Uterus (tissue), 4 donors: ENCODE measurements at places on chromosomes 2 and 18. TPM values are rescaled to one million over a fixed set of nuclear protein-coding genes. Genes with fewer than 3 reads are reported as not detected.
A peak's percentile ranks its signal among the peaks of the same experiment; 100 is the strongest.

GRCh38 chr2:171966235-171966634 lies 33.5 kb upstream of the METAP1D start:
- H3K4me3 ChIP-seq = no peak overlapping the region
- H3K27ac ChIP-seq = no peak overlapping the region
- no peaks in the 10 kb centered on the region for H3K4me1 ChIP-seq
- no peaks in the 10 kb centered on the region for H3K36me3 ChIP-seq
- H3K27me3 ChIP-seq = no peaks in the 10 kb centered on the region

DNA sequence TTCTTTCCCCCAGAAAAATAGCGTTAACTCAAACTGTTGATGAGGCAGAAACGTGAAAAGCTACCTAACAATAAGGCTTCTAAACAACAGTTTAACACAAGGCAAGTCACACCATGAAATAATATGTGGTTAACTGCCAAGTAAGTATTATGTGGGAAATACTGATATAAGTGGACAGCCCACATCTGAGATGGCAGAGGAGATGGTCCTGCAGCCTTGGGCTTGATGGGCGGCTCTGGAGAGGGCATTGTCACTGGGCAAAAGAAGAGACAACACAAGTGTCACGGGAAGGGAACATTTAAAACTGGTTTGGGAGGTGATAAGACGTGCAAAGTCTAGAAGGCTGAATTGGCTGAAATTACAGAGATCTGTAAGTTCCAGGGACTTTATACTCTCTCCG lies 147.2 kb downstream of the PKP4 start:
- no peak overlapping the region for H3K27ac ChIP-seq
- no peaks in the 10 kb centered on the region for H3K36me3 ChIP-seq
- no peak overlapping the region for H3K4me3 ChIP-seq

DNA sequence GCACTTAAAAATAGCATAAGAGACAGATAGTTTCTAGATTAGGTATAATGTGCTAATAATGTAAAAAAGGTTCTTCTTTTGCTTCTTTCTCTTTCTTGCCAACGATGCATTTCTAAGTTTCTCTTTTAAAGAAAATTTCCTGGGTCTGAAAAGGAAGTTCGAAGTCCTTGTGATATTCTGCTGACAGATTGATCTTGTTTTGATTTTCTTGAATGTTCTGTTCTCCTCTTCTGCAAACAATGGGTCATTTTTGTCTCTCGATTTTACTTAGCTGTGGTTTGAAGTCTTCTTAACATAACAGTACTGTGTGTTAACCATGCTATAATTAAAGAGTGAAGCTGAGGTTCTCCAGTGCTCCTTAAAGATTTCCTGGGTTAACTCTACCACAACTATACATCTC lies 61.1 kb upstream of the ACYP2 start:
- DNase-seq = no peak
- H3K27ac ChIP-seq = no peak overlapping the region
- H3K4me1 ChIP-seq = no peaks in the 10 kb centered on the region
- H3K4me3 ChIP-seq = no peak overlapping the region
- H3K27me3 ChIP-seq = no peaks in the 10 kb centered on the region

DNA sequence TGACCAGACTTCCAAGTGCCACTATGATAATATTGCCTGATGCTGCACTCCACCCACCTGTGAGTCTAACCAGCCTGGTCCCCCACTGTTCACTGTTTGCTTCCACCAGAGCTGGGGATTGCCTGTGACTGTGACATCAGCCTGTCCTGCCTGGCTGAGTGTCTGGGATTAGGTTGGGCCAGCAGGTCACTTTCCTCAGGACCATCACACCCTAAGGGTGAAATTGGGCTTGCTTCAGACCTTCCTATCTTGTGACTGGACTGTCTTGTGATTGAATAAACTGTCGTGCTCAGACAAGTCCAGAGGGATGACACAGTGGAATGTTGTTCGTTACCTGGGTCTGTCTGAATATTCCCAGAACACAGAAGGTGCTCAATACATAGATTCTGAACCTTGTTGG lies 87.4 kb upstream of the HK2 start:
- H3K4me1 ChIP-seq = no peaks in the 10 kb centered on the region
- no peaks in the 10 kb centered on the region for H3K27me3 ChIP-seq
- no peaks in the 10 kb centered on the region for H3K36me3 ChIP-seq

Gene STON1
- total RNA-seq = 55.6 TPM

GRCh38 chr2:144331674-144332355 lies 188.1 kb downstream of the ZEB2 start:
- no peaks in the 10 kb centered on the region for H3K36me3 ChIP-seq
- H3K27me3 ChIP-seq = no peaks in the 10 kb centered on the region
- peak; percentile 54 for DNase-seq
- H3K4me1 ChIP-seq = no peaks in the 10 kb centered on the region

DNA sequence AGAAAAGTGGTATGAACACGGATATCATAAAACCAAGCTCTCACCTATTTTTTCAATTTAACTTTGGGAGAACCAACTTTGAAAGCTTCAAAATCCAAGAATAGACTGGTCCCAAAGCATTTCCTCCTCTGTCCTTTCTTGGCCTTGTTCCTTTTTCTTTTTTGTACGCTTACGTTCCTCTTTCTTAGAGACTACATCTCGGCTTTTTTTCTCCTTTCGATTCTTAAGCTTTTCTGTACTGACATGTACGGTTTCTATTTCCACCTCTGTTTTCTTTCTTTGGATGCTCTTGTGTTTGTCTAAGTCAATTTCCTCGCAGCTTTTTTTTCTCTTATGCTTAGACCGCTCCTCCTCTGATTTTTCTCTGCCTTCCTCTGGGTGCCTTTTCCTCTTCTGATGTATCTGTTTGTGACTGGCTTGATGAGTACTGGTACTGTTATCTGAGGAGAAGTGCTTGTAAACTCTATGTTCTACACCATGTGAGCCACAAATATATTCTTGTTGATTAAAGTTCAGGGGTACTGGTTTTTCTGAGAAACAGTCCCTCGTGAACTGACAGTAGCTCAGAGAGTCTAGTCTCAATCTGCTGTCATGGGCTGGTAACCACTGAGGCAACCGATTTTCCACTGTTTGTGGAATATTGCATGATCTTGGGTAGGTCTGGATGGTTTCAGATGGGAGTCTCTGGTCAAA lies 11.5 kb upstream of the RNU2-63P start:
- no peaks in the 10 kb centered on the region for H3K4me1 ChIP-seq
- DNase-seq = no peak
- H3K27ac ChIP-seq = no peak overlapping the region

Gene UGT1A3
- total RNA-seq = not detected

Gene CTDP1
- total RNA-seq = 21.5 TPM

DNA sequence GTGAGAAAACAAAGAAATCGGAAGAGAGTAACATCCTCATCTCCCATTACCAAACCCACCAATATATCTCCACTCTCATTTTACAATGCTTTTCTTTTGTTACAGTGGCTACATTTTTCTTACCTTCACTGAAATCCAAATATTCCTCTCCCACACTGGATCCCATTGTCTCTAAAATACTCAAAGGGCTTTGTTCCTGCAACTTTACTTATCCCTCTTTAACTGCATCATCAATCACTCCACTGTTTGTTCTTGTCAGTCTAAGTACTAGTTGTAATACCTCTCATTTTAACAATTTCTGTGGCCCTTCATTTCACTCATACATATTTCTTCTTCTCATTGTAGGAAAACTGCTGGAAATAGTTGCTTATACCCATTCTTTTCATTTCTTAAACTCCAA lies 464.2 kb upstream of the PIK3C3 start:
- H3K27ac ChIP-seq = no peak overlapping the region
- no peaks in the 10 kb centered on the region for H3K4me1 ChIP-seq
- H3K36me3 ChIP-seq = no peaks in the 10 kb centered on the region
- no peak overlapping the region for H3K4me3 ChIP-seq

GRCh38 chr18:49617865-49618264 lies 56.0 kb downstream of the LIPG start:
- no peaks in the 10 kb centered on the region for H3K27me3 ChIP-seq
- H3K27ac ChIP-seq = no peak overlapping the region
- H3K36me3 ChIP-seq = no peaks in the 10 kb centered on the region
- no peak overlapping the region for H3K4me3 ChIP-seq
- no peak for DNase-seq

GRCh38 chr18:46868169-46868921 lies 49.0 kb downstream of the PIAS2 start:
- no peak overlapping the region for H3K27ac ChIP-seq
- H3K36me3 ChIP-seq = no peaks in the 10 kb centered on the region
- H3K4me3 ChIP-seq = no peak overlapping the region
- no peak for DNase-seq

GRCh38 chr2:64284751-64285150 lies 140.5 kb upstream of the PELI1 start:
- H3K27me3 ChIP-seq = no peaks in the 10 kb centered on the region
- peaks cover 15% of the 10 kb centered on the region for H3K4me1 ChIP-seq
- peak overlapping the region; percentile 83 for H3K27ac ChIP-seq
- peak; percentile 35 for DNase-seq

GRCh38 chr2:37506407-37507050 lies 162.1 kb downstream of the QPCT start:
- H3K27me3 ChIP-seq = no peaks in the 10 kb centered on the region
- no peaks in the 10 kb centered on the region for H3K36me3 ChIP-seq
- peak overlapping the region; percentile 71 for H3K27ac ChIP-seq
- peak; percentile 30 for DNase-seq

DNA sequence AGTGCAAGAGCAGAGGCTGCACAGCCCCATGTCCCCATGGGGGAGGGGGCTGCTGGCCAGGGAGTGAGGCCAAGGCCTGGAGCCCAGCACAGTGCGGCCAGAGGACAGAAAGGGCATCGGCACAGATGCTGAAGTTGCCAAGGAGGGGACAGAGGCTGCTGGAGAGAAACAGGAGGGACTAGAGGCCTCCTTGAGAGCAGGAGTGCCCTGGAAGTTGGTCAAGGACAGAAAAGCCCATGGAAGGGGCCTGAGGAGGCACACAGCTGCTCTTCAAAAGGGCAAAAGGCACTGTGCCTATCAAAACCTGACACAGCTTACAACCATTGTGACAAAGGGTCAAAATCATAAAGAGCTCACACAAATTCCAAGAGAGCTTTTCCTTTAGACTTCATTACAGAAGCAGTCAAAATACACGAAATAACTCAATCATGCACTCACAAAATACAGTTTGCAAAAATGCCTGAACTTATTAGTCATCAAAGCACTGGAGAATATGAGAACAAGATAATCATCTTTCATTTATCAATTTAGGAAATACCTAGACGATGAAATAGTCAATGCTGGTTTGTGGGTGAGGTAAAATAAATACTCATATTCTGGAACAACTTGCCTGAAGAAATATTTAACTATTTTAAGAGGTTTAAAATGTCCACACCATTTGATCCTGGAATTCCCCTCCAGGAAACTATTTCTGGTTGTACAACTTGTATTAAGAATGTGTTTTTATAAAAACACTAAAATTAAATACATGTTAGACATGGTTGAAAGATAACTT lies 79.6 kb downstream of the USP40 start:
- no peak for DNase-seq
- no peak overlapping the region for H3K27ac ChIP-seq
- H3K36me3 ChIP-seq = no peaks in the 10 kb centered on the region
- H3K4me1 ChIP-seq = no peaks in the 10 kb centered on the region

- H3K27me3 ChIP-seq = peaks cover 7% of the 10 kb centered on the region
- H3K4me1 ChIP-seq = peaks cover 4% of the 10 kb centered on the region
- no peak for DNase-seq
- H3K36me3 ChIP-seq = no peaks in the 10 kb centered on the region
- H3K27ac ChIP-seq = no peak overlapping the region
These were observed 5.2 kb downstream of the SKOR2 start for GRCh38 chr18:47246027-47246971.

DNA sequence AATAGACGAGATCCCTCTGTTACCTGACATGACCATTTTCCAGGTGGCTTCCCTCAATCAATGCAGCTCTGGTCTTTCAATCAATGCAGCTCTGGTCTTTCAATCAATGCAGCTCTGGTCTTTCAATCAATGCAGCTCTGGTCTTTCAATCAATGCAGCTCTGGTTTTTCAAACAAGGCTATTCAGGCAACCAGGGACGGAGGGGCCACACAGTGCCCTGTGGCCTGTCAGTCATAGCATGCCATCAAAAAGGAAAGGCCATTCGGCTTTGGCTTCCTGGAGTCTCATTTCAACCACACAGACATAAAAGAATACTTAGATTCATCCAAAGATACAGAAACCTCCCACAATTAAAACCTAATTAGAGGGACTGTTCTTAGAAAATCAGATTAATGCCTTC lies 13.3 kb downstream of the MPP4 start:
- no peaks in the 10 kb centered on the region for H3K4me1 ChIP-seq
- no peak overlapping the region for H3K27ac ChIP-seq
- H3K27me3 ChIP-seq = no peaks in the 10 kb centered on the region
- DNase-seq = no peak

- no peak overlapping the region for H3K4me3 ChIP-seq
- DNase-seq = no peak
- H3K27ac ChIP-seq = peak overlapping the region; percentile 54
- no peaks in the 10 kb centered on the region for H3K36me3 ChIP-seq
- H3K4me1 ChIP-seq = no peaks in the 10 kb centered on the region
- no peaks in the 10 kb centered on the region for H3K27me3 ChIP-seq
These were observed 1.1 kb downstream of the GREB1 start for GRCh38 chr2:11534746-11535484.

DNA sequence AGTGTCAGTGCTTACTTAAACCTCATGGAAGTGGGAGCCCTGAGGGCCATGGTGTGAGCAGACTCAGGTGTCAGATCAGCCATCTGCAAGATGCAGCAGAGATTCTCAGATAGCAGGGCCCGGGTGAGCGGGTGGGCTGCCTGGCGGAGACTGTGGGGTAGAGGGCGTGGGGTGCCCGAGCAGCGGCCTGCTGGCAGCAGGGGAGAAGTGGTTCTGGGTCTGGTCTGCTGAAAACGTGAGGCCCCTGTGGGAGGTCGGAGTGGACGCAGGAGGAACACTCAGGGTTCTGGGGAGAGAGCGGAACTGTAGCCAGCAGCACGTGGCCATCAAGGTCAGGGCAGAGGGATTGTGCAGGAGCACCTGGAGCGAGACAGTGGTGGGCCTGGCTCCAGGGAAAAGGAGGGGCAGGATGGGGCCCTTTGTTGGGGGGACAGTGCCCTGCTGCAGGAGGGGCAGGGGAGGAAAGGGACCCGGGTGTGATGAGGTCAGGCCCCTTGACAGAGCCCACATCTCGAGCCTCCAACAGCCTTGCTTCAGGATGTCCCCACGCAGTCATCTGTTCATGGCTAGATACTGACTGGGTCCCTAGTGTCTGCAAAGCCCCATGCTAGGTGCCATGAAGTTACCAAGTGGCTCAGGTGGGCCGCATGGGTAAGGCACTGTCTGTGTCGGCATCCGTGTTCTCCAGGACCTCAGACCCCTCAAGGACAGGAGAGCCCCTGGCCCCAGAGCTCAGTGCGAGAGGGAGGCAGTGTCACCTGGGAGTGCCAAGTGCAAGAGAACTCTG lies 2.7 kb upstream of the ESPNL start:
- H3K27me3 ChIP-seq = no peaks in the 10 kb centered on the region
- no peaks in the 10 kb centered on the region for H3K36me3 ChIP-seq
- H3K4me3 ChIP-seq = no peak overlapping the region
- no peak overlapping the region for H3K27ac ChIP-seq
- H3K4me1 ChIP-seq = no peaks in the 10 kb centered on the region
- DNase-seq = no peak

Gene FSHR
- total RNA-seq = not detected

GRCh38 chr2:158498749-158499136 lies 42.0 kb downstream of the PKP4 start:
- no peaks in the 10 kb centered on the region for H3K27me3 ChIP-seq
- no peaks in the 10 kb centered on the region for H3K36me3 ChIP-seq
- H3K4me3 ChIP-seq = no peak overlapping the region
- H3K27ac ChIP-seq = no peak overlapping the region
- no peak for DNase-seq
- no peaks in the 10 kb centered on the region for H3K4me1 ChIP-seq

- no peak overlapping the region for H3K27ac ChIP-seq
- no peaks in the 10 kb centered on the region for H3K4me1 ChIP-seq
- H3K36me3 ChIP-seq = no peaks in the 10 kb centered on the region
- H3K4me3 ChIP-seq = no peak overlapping the region
These were observed 230.2 kb downstream of the GBX2 start for GRCh38 chr2:235937936-235938335.
